ENCODE measurements at places on chromosomes 3 and 15.

- no peak for DNase-seq
Observed at GRCh38 chr15:64642875-64643274, 132.5 kb downstream of the RBPMS2 start.

- DNase-seq = no peak
Observed at GRCh38 chr3:120418866-120419490, 31.8 kb downstream of the FSTL1 start.

- DNase-seq = no peak
Observed at GRCh38 chr3:100042166-100042981, 71.9 kb downstream of the FILIP1L start.

GRCh38 chr3:53661480-53661879 is 167.1 kb downstream of the CACNA1D start:
- DNase-seq = no peak

GRCh38 chr3:42690191-42690590 is 4.9 kb downstream of the KLHL40 start:
- DNase-seq = no peak

GRCh38 chr3:19573644-19574043 is 360.4 kb downstream of the EFHB start:
- no peak for DNase-seq

GRCh38 chr3:138879541-138880380 is 45.0 kb upstream of the PIK3CB start:
- DNase-seq = no peak

DNA sequence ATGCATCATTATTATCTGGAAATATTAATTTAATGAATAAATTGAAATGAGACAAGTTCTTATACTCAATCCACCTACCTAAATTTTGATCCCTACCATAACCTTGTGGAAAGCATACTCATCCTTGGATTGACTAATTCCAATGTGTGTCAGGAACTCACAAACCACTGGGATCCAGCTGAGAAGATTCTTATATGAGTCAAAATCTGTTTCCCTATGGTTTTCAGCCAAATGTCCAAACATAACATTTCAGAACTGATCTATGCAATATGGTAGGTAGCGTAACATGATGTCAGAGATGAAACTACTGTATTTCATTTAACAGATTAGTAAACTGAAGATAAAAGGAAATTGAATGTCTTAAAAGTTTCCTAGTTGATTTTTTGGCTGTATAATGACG is 250.0 kb downstream of the PLOD2 start:
- no peak for DNase-seq

- no peak for DNase-seq
Observed at GRCh38 chr3:127299276-127299675, 11.4 kb upstream of the PRR20G start.

DNA sequence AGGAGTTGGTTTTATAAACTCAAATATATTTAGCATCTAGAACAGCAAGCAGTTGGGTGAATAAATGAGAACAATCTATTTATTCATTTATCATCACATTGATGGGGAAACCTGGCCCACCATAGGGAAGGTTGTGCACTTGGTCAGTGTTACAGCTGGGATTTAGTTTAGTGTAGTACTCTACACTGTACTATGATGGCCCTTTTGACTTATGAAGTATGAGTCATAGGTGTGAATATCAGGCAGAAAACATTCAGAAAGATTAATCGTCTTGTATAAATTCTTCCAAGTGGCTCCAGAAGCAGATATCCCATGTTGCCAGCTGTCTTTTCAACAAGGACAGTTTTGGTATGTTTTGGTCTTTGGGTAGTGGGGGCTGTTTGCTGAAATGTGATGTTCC is 38.0 kb downstream of the BBS4 start:
- no peak for DNase-seq

DNA sequence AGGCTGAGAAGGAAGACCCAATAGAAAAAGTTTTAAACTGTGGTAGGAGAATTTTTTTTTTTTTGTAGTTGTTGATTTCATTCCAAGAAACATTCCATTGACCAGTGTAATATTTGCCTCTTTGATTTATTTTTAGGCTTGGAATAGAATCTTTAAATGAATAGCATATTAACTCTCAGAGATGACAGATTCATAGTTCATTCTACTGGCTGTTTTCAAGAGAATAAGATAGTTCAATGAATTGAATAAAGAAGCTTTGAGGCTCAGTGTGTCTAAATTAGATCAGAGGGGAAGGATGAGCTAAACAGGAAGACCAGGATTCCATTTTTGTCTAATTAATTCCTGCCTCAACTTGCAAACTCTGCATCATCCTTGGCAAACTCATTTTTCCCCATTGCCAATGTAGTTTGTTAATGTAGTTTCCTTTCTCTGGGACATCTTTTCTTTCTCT is 98.4 kb downstream of the NAALADL2 start:
- no peak for DNase-seq

GRCh38 chr15:93026380-93026817 is 62.6 kb downstream of the RGMA start:
- no peak for DNase-seq

GRCh38 chr15:79863886-79864285 is 32.9 kb downstream of the MTHFS start:
- DNase-seq = no peak

GRCh38 chr3:53555068-53555588 is 60.7 kb downstream of the CACNA1D start:
- no peak for DNase-seq

GRCh38 chr3:126720596-126720995 is 16.6 kb downstream of the CHCHD6 start:
- no peak for DNase-seq

DNA sequence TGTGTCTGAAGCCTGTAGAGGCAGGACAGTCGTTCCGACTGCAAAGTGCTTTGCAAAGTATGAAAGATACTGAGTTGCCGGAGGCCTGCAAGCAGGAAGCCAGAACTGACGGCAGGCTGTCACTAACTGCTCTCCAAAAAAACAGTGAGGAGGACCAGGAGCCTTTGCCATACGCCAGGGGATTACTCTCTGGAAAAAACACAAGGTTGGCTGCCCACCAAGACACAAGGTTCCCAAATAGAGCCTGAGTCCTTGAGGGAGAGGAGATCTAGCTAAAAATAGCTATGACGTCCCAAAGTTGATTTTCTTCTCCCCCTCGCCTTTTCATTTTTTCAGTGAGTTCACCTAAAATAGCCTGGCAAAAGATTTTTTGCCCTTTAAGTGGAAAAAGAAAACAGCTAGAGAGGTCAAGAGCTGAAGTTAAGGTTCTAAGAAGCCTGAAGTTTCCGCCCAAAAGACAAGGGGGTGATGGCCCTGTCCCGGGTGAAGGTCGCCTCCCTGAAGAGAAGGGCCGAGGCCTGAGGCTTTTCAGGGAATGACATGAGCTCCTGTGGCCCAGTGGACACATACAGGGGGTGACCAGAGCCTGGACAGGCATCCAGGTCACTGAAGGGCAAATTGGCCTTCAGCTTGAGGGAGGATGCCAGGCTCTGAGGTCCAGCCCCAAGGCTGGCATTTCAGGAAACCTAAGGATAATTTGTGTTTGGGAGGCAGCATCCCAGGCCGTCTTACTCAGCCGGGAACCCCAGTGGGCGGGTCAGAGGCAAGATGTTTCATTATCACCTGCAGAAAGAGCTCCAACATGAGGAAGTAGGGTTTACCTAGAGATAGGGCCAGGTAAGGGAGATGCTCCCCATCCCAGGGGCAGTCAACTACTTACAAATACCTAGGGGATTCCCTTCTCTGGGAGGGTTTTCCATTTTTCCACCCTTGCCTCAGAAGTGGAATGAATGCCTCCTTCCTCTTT is 44.9 kb upstream of the DGKG start:
- no peak for DNase-seq

DNA sequence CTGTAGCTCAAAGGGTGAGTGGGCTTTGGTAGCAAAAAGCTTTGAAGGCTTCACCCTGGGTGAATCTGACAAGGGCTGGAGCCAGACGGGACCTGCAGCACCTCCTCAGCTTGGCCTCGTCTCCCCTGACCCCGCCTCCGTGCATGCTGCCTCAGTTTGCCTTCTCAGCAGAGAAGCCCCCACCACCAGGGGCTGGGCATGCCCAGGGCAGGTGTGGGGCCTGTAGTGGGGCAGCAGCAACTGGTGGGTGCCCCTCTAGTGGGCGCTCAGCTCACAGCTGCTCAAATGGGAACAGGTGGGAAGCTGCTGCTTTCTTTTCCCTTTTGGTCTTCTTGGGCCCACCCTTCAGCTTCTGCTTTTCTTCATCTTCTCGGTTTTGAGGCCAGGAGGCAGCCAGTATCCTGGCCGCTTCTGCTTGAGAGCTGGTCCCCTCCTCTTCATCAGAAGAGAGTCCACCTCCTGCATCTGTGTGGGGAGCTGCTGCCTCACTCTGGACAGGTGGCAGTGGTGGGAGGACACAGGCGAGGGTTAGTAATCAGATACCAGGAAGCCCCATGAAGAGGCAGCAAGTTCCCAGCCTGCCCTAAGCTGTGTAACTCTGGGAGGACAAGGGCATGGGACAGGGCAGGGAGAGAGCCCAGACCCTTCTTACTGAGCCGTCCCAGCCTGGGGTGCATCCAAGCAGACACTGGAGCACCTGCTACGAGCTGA is 21.0 kb downstream of the TMEM43 start:
- no peak for DNase-seq

GRCh38 chr3:195401943-195402342 is 40.9 kb downstream of the ACAP2 start:
- no peak for DNase-seq

GRCh38 chr15:37101980-37102304 is 1.6 kb upstream of the MEIS2 start:
- no peak for DNase-seq

GRCh38 chr3:61719278-61719977 is 158.1 kb downstream of the PTPRG start:
- DNase-seq = no peak

GRCh38 chr3:38137615-38138348 is 679 bp upstream of the MYD88 start:
- peak; percentile 12 for DNase-seq

- DNase-seq = no peak
Observed at GRCh38 chr3:123587401-123587800, 2.5 kb upstream of the HACD2 start.

- no peak for DNase-seq
Observed at GRCh38 chr3:128466840-128467541, at the start of gene DNAJB8. Gene DNAJB8, minus strand, starts transcription at chr3:128466890. Its CDS starts 3,645 bp downstream, at chr3:128463245.

DNA sequence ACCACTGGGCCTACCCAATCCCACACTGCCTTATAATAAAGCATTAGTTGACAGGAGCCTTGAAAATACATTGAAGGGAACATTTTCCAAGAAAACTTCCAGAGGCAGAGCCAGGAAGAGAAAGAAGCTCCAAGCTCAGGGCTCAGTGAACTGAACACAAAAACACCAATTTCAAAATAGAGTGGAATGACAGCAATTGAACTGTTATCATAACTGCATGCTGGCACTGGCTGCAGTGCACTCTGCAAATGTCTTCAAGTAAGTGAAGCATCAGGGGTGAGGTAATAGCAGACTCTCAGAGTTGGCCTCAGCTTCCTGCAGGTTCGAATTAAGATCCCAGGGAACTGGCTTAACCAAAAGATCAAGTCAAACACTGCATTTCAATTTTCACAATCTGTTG is 388.0 kb upstream of the WNT5A start:
- no peak for DNase-seq

- DNase-seq = no peak
Observed at GRCh38 chr3:125028657-125029056, 27.1 kb downstream of the HEG1 start.

GRCh38 chr3:128036119-128036518 is 16.1 kb upstream of the SEC61A1 start:
- no peak for DNase-seq

- no peak for DNase-seq
Observed at GRCh38 chr3:39569095-39569494, 101.6 kb downstream of the MOBP start.

GRCh38 chr3:181888234-181888633 is 176.5 kb downstream of the SOX2 start:
- DNase-seq = no peak

DNA sequence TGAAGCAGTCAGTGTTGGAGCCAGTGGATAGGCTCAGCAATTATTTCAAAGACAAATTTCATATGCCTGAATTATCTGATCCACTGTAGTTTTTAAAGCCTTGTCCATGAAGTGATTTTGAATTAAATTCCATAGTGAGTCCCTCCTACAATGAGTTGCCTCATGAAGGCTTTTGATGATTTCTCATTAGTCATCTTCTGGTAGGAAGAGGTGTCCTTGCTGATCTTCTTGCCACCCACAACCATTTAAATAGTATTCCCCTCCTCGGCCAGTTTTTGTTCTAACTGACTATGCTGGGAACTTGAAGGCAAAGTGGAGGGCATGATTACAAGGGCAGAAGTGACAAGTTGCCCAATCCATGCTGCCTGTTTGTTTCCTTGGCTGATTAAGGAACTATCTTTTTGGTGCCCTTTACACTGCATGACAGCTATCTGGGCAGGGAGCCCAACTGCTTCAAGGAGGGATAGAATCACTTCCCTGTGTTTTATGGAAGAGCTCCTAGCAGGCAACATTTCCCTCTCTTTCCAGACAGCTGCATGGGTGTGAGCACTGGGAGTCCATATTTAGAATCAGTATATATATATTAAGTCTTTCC is 617.5 kb downstream of the ZPLD1 start:
- DNase-seq = no peak

- DNase-seq = peak; percentile 24
Observed at GRCh38 chr15:26889298-26889898, 22.5 kb downstream of the GABRA5 start.

- DNase-seq = no peak
Observed at GRCh38 chr15:41794081-41794480, 19.8 kb downstream of the MAPKBP1 start.

DNA sequence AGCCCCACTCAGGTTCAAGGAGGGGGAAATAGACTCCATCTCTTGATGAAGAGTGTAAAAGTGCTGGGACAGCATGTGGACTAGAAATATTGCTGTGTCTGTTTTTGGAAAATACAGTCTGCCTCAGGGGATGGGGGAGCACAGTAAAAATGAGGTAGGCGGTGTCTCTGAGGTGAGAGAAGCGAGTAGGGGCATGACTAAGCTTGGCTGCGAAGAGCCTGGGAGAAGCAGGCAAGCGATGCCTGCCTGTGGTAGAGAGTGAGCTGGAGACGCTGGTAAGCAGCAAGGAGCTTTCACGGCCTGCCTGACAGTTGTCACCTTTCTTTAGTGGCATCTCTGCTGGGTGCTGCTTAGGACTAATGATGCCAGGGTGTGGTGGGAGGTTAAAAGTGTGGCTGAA is 49.0 kb upstream of the DCLK3 start:
- DNase-seq = no peak

DNA sequence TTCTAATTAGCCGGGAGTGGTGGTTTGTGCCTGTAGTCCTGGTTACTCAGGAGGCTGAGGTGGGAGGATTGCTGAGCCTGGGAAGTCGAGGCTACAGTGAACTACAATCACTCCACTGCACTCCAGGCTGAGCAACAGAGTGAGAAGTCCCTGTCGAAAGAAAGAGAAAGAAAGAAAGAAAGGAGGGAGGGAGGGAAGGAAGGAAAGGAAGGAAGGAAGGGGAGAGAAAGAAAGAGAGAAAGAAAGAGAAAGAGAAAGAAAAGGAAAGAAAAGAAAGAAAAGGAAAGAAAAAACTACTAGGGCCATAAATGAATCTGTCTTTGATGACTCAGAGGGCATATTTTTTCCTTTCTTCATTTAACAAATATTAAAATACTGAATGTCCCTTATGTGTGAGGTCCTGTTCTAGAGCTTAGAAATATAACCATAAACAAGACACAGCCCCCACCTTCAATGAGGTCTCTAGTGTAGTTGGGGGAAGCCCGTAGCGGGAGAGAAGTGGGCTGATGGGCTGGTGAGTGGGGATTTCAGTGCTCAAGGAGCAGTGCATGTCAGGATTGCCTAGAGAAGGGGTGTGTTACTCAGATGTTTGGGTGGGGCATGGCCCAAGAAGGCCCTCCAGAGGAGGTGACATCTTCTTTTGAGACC is 35.2 kb upstream of the PIAS1 start:
- DNase-seq = no peak

- DNase-seq = no peak
Observed at GRCh38 chr3:25783661-25784512, 644 bp upstream of the NGLY1 start.

- DNase-seq = no peak
Observed at GRCh38 chr3:61811652-61812051, 250.3 kb downstream of the PTPRG start.

Data from CD4-positive, alpha-beta memory T cell (primary cell).